Stimulated activated CD4-positive, alpha-beta T cell treated with anti-CD3 and anti-CD28 coated beads, Interleukin-15, amount 100 ng/mL, for 1 hour (primary cell): ENCODE measurements at places on chromosomes 3 and 15.

- no peak for DNase-seq
Measured at GRCh38 chr3:55017876-55018275, 90.0 kb upstream of the LRTM1 start.

- no peak for DNase-seq
Measured at GRCh38 chr3:131960324-131960723, 74.5 kb downstream of the CPNE4 start.

DNA sequence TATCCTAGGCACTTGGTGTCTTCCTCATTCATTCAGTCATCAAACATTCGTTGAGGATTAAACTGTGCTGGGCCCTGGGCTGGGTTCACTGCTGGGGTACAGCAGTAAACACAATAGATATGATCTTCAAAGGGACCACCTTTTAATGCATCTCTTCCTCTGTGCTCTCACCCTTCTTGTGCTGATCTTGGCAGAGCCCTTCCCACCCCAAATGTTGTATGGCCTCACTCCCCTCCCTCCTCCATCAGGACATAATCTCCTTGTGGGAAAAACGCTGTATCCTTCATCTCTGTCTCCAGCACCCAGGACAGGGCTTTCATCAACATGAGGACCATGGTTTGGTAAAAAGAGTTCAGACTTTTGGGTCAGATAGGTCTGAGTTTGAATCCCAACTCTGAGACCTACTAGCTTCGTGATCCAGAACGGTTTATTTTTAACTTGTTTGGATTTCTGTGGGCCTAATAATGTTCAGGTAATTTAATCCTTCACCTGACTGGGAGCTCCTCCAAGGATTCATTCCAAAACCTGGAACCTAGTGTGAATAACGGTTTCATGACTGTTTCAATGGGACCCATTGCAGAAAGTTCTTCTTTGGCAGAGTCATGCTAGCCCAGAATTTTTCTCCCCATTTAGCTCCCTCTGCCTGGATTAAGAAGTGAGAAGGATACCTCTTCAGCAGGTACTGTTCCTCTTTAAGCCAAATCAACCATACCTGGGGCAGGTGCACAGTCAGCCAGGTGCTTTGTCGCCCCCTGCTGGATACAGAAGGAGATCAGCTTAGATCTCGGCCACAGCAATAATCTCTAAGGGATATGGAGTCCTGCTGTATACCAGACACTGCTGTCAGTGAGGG is 5.2 kb upstream of the WNT7A start:
- no peak for DNase-seq

- DNase-seq = no peak
Measured at GRCh38 chr3:71407823-71408222, 175.7 kb downstream of the FOXP1 start.

DNA sequence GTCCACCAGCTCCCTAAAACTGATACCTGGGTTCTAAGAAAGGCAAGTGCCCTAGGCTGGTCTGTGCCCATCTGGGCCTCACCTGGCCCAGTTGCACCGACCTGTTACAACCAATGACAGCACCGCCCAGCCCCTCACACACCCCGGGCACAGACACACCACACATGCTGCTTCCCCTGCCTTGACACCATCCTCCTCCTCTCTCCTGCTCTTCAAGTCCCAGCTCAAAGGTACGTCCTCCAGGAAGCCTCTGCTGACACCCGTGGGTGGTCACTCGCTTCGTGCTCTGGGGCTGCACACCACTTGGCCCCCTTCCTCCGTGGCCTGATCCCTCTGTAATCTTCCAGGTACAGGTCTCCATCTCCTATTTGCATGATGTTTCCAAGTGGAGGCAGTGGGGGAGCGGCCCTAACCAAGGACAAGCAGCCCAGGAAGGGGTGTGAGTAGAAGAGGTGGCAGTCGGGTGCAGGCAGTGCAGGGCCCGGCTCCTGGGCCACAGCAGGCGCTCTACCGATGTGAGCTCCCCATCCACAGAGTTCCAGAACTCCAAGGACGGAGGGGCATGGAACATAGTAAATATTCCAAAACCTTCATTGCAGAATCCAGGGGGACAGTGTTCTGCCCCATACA is 144.6 kb downstream of the NUP210 start:
- DNase-seq = no peak

- no peak for DNase-seq
Measured at GRCh38 chr15:89144491-89144890, 56.2 kb downstream of the ABHD2 start.

GRCh38 chr3:99429502-99429901 is 208.9 kb upstream of the COL8A1 start:
- DNase-seq = no peak

GRCh38 chr15:68843425-68844311 is 23.0 kb upstream of the ANP32A start:
- DNase-seq = peak; percentile 10

DNA sequence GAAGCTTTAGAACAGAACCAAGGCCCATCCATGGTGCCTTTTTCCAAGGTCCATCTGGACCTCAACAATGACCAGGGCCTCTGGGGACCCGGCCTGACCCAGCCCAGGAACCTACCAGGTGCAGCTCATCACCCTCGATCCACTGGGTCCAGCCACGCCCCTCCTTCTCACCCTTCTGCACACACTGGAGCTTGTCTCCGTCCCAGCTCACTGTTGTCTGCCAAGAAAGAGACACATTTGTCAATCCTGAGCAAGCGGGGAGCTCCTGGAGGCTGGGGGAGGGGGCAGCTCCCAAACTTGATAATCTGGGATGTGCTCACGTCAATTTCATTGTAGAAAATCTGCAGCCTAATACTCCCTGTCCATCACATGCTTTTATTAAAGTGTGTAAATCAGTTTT is 21.2 kb downstream of the RBP1 start:
- DNase-seq = no peak

DNA sequence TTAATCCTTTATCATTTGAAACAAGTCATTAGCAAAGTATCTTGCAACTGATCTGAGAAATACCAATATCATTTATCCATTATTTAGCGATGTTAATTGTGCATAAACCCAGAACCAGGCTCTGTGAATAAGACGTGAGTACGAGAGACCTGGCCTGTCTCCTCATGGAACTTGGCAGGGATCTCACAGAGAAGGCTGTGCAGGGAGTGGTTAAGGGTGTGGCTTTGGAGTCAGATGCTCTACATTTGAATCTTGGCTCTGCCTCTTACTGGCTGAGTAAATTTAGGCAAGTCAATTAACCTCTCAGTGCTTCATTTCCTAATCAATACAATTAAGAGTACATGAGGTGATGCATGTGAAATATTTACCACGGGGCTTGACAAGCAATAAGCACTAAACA is 39.9 kb upstream of the TBL1XR1 start:
- DNase-seq = no peak

GRCh38 chr3:186628756-186629155 is 11.4 kb upstream of the FETUB start:
- DNase-seq = no peak

DNA sequence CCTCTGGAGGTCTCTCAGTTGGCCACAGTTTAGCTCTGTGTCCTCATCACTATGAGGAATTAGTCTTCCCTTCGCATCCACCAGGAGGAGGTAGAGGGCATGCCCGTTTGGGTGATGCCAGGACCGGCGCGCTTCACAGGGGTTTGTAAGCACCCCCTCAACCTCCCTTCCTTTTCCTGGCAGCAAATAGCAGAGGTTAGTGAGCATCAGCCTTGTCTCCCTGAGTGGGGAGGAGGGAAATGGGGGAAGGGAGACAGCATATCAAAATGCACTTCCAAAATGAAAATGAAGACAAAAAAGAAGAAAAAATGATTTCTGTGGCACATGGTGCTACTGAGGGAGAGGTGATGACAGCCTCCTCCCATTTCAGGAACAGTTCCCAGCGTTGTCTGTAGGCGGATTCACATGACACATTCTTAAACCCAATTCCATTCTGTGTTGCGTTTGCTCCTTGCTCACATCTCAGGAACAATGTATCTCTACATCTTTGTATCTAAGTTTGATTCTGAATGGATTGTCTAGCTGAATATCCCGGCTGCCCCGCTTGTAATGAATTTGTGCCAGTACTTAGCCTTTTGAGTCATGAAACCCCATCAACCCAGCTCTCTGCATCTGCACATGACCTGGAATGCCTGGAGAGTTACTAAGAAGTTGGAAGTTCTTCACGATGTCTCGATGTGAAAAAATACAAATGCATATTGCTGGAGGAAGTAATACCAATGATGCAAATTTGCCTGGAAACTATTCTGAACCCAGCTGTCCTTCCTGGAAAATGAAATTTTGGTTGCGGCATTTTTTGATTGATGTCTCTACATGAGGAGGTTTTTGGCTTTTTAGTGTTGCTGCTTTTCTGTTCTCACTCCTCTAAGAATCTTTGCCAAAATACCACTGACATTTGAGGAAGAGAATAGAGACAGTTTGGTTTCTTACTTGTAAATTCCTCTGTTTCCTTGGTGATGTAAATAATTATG is 45.2 kb downstream of the TYRO3 start:
- peak; percentile 25 for DNase-seq

DNA sequence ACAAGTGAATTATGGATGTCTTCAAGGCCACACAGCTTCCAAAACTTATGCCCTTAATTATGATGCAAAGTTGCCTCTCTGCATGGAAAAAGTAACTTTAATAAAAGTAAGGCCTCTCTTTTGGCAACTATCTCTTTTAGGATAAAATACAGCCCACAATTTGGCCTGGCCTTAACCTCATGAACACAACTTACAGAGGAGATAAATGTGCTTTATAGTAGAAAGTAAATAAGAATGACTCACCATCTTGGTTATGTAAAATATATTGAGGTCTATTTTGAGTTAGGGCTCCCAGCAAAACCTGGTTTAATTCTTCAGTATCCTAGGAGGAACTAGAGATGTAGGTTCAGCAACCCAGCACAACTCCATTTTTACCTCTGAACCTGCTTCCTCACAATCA is 164.0 kb downstream of the ROBO2 start:
- no peak for DNase-seq

GRCh38 chr3:148971401-148972163 is 19.8 kb upstream of the GYG1 start:
- no peak for DNase-seq

- DNase-seq = no peak
Measured at GRCh38 chr15:57527382-57528091, 64.2 kb upstream of the MYZAP start.

DNA sequence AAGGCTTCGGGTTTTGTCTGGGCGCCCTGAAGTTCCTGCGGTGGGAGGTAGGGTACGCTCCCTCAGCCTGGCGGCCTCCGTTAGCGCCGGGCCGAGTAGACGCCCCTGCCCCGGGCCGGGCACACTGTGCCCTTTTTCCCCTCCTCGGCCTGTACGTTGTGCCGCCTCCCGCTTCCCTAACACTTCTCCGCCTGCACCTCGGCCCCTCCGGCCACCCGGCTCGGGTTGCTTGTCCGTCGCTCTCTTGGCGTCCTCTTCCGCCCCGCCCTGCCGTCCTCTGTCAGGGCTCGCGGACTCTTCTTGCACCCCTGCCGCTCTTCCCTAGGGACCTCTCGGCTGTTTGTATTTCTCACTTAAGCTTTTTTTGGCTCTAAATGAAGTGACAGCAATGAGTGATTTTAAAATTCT is 384 bp downstream of the KNL1 start:
- no peak for DNase-seq

DNA sequence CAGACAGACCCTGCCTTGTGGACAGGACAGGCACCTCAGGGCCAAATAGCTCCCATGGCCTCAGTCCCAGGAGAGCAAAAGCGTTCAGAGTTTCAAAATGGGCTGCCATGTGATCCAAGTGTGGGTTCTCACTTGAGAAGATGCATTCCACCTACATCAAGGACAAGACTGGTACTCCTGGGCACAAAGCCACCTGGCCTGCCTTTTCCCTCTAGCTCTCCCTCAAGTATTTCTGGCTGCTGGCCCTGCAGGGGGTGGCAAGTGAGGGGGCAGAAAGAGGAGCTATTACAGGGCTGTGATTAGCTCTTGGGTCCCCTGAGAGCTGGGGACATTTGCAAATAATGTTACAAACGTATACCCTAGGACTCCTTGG is 6.5 kb upstream of the COL7A1 start:
- DNase-seq = no peak

GRCh38 chr3:38522002-38522401 is 25.9 kb downstream of the EXOG start:
- DNase-seq = no peak

GRCh38 chr3:47163169-47164006 is 525 bp downstream of the SETD2 start:
- peak; percentile 43 for DNase-seq

- no peak for DNase-seq
Measured at GRCh38 chr3:159751752-159752151, 236.9 kb upstream of the IL12A start.

GRCh38 chr15:35181538-35181937 is 96.4 kb upstream of the NANOGP8 start:
- no peak for DNase-seq

DNA sequence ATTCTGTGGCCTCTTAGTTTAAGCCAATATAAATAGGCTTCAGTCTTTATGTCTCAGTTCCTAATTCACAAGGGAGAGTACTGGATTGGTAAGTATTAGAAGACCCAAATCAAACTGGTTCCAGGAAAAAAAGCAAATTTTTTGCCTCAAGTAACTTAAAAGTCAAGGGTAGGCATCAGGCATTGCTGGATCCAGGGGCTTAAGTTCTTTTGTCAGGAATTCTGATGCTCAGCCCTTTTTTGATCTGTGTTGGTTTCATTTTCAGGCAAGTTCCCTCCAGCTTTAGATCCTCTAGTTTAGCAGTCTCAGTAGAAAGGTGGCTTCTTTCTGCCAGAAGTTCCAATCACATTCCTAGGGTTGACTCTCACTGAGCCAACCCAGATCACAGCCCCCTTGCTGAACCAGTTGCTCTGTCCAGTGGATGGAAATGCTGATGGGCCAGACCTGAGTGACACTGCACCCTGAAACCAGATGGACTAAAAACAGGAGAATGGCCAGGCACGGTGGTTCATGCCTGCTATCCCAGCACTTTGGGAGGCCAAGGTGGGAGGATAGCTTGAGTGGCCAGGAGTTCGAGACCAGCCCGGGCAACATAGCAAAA is 253.5 kb downstream of the SHQ1 start:
- DNase-seq = no peak

GRCh38 chr15:93312891-93313486 is 224.0 kb upstream of the RGMA start:
- DNase-seq = no peak
